ENCODE measurements at places on chromosomes 2 and 18. TPM values are rescaled to one million over a fixed set of nuclear protein-coding genes. Genes with fewer than 3 reads are reported as not detected.

GRCh38 chr2:224062481-224063297 lies 23.6 kb upstream of the SERPINE2 start:
- no peaks in the 10 kb centered on the region for H3K36me3 ChIP-seq
- no peak overlapping the region for H3K4me3 ChIP-seq
- no peaks in the 10 kb centered on the region for H3K27me3 ChIP-seq

- DNase-seq: no peak
- H3K27ac ChIP-seq: no peak overlapping the region
- peaks cover 12% of the 10 kb centered on the region for H3K4me1 ChIP-seq
- no peak overlapping the region for H3K4me3 ChIP-seq
- H3K36me3 ChIP-seq: peaks cover 8% of the 10 kb centered on the region
These were observed 79.8 kb downstream of the XRCC5 start for GRCh38 chr2:216188956-216189355.

DNA sequence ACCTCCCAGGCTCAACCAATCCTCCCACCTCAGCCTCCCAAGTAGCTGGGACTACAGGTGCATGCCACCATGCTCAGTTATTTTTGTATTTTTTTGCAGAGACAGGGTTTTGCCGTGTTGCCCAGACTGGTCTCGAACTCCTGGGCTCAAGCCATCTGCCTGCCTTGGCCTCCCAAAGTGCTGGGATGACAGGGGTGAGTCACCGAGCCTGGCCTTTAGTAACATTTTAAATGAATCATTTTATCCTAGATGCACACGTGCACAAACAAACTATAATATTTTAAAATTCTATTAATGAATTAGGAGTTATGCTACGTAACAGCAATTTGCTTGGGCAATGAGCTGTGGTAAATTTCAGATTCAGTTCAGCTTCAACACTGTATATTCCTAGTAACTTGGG lies 862.5 kb upstream of the ID2 start:
- no peaks in the 10 kb centered on the region for H3K4me1 ChIP-seq
- no peak overlapping the region for H3K4me3 ChIP-seq
- no peaks in the 10 kb centered on the region for H3K36me3 ChIP-seq
- no peak overlapping the region for H3K27ac ChIP-seq

DNA sequence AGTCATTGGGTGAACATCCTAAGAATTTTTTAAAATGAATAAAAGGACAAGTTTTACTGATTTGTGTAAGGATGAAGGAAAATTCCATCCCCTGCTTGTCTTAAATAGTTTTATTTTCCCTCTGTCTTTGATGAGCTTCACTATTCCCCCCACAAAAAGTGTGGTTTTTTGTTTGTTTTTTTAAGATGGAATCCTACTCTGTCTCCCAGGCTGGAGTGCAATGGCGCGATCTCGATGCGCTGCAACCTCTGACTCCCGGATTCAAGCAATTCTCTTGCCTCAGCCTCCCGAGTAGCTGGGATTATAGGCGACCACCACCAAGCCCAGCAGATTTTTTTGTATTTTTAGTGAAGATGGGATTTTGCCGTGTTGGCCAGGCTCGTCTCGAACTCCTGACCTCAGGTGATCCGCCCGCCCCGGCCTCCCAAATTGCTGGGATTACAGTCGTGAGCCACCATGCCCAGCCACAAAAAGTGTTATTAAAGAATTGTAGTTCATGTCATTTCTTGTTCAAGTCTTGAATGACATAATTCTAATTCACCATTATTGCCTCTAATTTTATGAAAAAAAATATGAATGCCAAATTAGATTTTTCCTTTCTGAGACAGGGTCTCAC lies 91.7 kb downstream of the AGPS start:
- H3K4me3 ChIP-seq: no peak overlapping the region
- no peaks in the 10 kb centered on the region for H3K27me3 ChIP-seq
- no peak overlapping the region for H3K27ac ChIP-seq
- no peaks in the 10 kb centered on the region for H3K4me1 ChIP-seq
- DNase-seq: no peak

DNA sequence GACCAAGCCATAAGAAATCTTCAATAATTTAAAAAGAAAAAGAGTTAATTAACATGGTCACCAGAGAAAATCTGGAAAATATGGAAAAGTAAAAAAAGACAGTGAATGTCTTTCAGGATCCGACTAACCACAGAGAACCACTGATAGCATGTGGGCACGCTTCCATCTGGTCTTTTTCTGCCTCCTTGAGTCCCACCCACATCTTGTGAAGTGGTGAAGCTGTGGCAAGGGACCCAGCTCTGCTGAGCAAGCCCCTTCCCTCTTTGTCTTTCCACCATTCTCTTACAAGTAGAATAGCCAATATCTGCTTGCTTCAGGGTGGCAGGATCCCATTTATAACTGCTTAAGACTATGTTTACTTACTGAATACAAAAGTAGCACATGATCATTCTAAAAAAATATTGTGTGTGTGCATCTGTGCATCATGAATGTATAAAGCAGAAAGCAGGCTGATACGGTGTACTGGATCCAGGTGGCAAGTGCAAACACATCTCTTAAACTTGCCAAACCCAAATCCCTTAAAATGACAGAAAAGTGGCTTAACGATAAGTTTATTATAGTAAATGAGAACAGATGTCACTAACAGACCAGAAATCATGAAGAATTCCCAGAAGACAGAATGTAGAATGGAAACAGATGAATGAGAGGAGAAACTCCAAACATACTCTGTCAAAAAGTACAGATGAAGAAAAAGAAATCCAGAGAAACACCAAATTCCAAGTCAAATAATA lies 52.3 kb downstream of the FOXI3 start:
- no peaks in the 10 kb centered on the region for H3K36me3 ChIP-seq
- peaks cover 9% of the 10 kb centered on the region for H3K27me3 ChIP-seq
- H3K27ac ChIP-seq: no peak overlapping the region

DNA sequence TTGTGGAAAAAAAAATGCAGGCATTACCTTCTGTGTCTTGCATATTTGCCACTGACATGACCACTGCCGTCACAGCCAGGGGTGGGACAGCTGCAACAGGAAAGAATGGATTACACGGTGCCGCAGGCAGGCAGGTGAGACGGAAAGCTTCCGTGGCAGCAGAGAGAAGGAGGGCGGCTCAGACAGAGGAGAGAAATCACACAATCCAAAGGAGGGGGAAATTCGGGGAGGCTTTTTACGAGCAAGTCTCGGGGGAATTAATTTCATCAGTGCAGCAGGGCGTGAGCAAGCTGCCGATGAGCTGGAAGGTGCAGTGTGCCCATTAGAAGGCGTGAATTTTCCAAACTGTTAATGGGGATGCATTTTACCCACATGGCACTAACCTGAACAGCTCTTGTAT lies 234.8 kb upstream of the PXDN start:
- no peak for DNase-seq
- H3K36me3 ChIP-seq: no peaks in the 10 kb centered on the region
- no peak overlapping the region for H3K27ac ChIP-seq
- peaks cover 4% of the 10 kb centered on the region for H3K27me3 ChIP-seq
- no peaks in the 10 kb centered on the region for H3K4me1 ChIP-seq
- H3K4me3 ChIP-seq: no peak overlapping the region

DNA sequence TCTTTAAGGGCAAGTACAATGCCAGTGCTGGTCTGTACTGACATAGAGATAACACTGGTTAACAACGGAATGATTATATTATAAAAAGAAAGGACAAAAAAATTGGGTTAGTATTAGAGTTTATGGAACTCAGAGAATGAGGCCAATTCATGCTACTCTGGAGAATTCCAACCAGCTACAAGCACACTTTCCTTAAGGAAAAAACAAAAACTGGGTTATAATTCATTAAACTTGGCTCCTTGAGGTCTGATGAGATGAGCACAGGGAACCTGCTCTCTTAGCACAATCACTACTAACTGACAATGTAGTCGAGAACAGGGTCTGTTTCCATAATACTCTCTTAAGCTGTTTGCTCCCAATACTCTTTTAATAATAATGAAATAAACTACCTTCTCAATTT lies 165.3 kb downstream of the NRXN1 start:
- H3K27me3 ChIP-seq: no peaks in the 10 kb centered on the region
- H3K4me3 ChIP-seq: no peak overlapping the region
- H3K36me3 ChIP-seq: no peaks in the 10 kb centered on the region
- no peak overlapping the region for H3K27ac ChIP-seq

ACAA2 gene
- 20.1 TPM for total RNA-seq

ASXL3 gene
- not detected for total RNA-seq
